Stimulated activated CD8-positive, alpha-beta memory T cell treated with anti-CD3 and anti-CD28 coated beads, Interleukin-12 subunit alpha, Interleukin-12 subunit beta, amount 100 ng/mL, for 1 hour (primary cell): ENCODE measurements at places on chromosomes 7 and 10.
A peak's percentile ranks its signal among the peaks of the same experiment; 100 is the strongest.

- no peak for DNase-seq
Measured at GRCh38 chr7:22858274-22858639, 35.6 kb upstream of the TOMM7 start.

DNA sequence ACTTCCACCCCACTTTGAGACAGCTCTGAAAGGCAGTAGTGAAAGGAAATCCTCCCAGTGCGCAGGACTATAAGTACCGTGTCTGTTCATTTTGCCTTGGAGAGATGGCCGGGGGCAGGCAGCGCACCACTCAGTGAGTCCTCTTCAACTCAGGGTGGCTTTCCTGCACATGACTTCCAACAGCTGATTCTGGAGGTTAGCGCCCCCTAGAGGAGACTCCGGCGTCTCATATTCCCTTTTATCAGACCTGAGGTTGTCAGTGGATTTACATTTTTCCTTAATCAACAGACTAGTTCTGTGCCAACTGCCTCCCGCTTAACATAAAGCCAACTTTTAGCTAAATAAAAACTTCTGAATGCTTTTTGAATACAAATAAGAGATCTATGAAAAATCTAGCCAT is 101.0 kb downstream of the HERPUD2 start:
- DNase-seq = no peak

GRCh38 chr7:50101873-50102272 is 8.8 kb upstream of the ZPBP start:
- DNase-seq = no peak

DNA sequence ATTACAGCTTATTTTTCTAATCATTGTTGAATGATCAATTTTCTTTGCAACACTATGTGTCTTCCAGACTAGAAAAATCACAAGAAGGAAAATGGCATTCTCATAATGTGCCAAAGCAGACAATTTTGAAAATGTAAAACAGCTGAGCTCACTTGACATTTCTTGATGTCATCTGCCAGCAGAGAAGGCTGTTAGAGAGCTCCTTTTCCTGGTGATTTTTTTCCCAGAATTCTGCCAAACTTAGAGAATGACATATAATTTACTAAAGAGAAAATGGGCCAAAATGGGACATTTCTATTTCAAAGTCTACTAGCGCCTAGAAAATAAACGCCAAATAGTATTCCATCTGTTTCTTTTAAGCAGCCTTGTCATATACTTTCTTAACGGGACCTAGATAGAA is 88.9 kb upstream of the CSTF2T start:
- DNase-seq = no peak

DNA sequence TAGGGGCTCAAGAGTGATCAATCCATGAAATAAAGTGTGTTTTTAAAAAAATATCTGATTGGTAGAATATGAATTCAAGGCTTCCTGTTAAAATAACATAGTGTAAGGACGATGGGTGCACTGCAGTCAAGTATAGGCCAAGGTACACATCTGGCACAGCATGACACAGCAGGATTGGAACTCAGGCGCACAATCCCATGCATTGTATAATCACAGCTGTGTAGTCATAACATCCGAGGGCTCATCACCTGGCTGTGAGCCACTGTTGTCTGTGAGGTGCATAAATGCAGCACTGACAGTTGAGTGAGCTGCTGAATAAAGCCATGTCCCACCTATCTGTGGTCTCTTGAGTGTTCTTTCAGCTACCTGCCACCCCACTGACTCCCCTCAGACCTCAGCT is 142.3 kb upstream of the HPS1 start:
- DNase-seq = no peak

DNA sequence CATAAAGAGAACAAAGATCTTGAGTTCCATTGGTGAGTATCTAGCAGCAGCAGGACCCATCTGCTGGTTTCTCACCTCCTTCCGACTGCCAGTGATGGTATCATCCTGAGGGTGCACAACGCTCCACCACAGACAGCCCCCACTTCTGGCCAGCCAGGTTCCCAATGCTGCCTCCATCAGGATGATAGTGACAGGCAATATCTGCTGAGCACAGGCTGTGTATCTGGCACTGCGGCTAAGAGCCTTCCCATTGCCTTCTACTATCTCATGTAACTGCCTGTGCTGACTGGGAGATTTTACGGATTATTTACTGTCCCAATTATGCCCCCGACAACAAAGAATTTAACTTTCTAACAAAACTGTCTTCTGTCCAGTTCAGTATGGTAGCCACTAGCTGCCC is 352.4 kb upstream of the AOAH start:
- DNase-seq = no peak

GRCh38 chr7:101555269-101555920 is 73.7 kb downstream of the MYL10 start:
- no peak for DNase-seq

- DNase-seq = no peak
Measured at GRCh38 chr7:2452643-2453270, 23.4 kb downstream of the GRIFIN start.

DNA sequence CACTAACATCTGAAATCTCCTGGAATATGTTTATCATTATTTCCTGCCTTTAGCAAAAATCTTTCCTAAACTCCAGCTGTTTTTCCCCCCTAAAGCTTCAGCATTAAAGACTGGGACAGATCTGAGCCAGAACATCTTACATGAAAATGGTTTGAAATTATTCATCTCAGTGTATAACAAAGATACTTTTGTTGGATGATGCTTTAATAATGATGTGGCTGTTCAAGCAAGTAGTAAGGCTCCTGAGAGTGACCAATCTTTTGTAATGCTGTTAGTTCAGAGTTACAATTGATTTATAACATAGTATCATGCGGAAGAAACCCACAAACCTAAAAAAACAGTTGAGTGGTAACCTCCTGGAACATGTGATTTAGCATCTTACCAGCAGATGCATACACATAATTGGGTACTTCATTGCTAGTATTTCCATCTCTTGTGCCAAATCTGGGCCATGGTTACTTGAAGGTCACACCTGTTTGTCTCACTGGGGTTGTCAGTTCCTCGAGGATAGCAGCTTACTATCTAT is 1.5 kb downstream of the BZW2 start:
- no peak for DNase-seq

- DNase-seq = no peak
Measured at GRCh38 chr10:83667594-83667993, 471.7 kb upstream of the GHITM start.

GRCh38 chr10:43765516-43765915 is 116.8 kb upstream of the ZNF32 start:
- DNase-seq = no peak

GRCh38 chr7:123070702-123071286 is 75.3 kb upstream of the TAS2R16 start:
- DNase-seq = no peak

- DNase-seq = no peak
Measured at GRCh38 chr10:131961047-131961776, 20.5 kb downstream of the BNIP3 start.

DNA sequence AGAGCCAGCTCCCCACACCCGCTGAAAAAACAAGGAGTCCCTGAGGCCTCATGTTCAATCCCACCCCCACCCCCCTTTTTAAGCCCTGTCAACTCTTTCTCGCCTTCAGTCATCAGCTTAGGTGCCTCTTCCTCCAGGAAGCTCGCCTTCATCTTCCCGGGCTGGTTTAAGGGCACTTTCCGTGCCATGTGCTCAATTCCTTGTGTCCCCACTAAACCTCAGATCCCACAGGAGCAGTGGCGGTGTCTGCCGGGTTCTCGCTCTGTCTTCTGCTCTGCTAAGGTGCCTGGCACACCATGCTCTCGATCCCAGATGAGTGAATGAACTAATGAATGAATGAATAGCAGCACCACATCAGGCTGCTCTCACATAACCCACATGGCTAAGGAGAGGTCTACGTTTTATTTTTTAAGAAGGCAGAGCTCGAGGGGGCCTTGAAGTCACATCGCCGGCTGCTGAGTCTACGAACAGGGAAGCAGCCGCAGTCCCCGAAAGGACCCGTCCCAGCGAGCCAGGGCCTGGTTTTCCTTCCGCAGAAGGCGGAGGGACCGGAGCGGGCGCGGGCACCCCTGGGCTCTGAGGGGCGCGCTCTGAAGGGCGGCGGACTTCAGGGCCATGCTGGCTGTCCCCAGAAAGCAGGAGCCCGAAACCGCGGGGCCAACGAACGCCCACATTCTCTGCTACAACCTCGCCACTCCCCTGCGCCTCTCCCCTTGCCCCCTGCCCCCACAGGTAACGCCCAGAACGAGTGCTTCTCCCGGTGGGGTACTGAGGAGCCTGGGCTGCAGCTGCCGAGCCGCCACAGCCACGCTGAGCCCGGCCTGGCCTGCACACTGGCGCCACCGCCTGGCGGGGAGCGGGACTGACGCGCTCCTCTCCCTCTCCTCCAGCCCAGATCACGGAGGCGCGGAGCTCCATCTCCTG is 73.4 kb upstream of the KCNMA1 start:
- peak; percentile 41 for DNase-seq

DNA sequence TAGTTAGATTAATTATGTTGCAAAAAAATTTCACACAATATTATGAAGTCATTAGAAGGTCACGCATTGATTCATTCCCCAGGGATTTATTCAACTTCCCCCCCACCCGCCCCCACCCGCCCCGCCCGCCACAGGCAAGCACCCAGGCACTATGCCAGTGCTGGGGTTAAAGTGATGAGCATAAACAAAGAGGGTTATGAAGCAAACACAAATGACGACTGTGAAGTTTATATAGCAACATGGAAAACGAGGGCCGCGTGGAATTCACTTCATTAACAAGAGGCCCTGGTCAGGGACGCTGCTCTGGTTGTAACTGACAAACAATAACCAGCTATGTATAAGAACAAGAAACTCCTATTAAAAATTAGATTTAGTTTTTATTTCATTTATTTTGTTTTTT is 656.5 kb upstream of the COBL start:
- DNase-seq = no peak

DNA sequence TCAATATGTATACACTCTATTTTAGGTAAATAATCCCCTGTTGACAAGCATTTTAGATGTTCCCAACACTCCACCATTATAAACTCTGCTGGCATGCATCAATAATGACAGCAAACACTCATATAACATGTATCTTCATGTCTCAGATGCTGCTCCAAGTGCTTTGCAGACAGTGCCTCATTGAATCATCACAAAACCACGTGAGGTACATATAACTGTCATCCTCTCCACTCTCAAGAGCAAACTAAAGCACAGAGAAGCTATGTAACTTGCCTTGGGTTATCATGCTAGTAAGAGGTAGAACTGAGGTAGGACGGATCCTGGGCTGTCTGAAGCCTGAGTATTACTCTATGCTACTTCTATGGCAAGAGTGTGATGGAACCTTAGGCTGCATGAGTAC is 72.5 kb upstream of the GSDME start:
- no peak for DNase-seq

- DNase-seq = no peak
Measured at GRCh38 chr10:80451132-80451531, 3.0 kb upstream of the TSPAN14 start.

DNA sequence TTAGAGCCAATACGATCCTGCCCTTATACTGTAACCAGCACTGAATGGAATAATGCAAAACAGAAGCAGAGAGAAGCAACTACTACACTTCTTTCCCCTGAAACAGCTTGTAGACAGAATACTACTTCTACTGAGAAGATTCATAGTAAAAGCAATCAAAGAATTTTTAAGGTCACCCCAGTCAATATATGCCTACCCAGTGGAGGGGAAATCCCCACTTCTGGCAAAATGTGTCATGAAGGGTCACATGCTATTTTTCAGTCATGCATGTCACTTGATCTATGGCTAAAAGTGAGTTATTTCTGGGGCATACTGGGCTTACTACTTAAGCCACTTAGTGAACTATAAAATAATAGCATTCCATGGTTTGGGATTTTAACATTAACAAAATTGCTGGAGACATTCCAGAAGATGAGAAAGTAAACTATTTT is 25.6 kb downstream of the IRF5 start:
- no peak for DNase-seq

DNA sequence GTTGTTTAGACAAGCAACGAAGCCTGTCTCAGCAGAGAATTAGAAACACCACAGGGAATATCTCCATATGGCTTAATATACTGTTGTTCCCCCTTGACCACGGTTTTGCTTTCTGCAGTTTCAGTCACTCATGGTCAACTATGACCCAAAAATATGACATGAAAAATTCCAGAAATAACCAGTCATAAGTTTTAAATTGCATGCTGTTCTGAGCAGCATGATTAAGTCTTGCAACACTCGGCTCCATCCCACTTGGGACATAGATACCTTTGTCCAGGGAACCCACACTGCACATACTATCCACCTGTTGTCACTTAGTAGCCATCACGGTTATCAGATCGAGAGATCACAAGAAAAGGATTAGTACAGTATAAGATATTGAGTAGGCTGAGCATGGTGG is 60.7 kb upstream of the FOXK1 start:
- no peak for DNase-seq

- DNase-seq = no peak
Measured at GRCh38 chr7:82778021-82778420, 334.4 kb upstream of the CACNA2D1 start.

DNA sequence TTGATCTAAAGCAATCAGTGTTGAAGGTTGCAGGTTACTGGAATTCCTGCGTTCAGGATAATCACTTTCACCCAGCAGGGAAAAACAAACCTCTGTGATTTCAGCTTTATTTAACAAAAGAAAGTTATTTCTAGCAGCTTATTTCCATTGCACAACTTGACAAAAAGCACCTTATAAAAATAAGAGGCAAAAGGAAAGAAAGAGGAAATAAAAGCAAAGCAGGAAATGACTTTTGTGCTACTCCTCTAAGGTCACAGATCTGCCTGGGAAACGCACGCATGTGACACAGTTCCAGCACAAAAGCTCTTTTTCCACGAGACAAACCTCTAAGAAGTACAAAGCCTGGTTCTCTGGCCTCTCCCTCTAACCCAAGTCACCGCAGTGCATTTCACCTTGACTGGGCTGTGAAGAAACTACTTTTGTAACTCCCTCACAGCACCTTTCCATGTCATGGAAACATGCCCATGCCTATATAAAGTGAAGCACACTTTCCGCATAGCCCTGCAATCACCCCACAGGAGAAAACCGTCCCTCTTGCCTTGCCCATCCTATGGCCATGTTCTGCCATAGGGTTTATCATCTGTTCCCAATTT is 870 bp downstream of the ANK3 start:
- DNase-seq = no peak

DNA sequence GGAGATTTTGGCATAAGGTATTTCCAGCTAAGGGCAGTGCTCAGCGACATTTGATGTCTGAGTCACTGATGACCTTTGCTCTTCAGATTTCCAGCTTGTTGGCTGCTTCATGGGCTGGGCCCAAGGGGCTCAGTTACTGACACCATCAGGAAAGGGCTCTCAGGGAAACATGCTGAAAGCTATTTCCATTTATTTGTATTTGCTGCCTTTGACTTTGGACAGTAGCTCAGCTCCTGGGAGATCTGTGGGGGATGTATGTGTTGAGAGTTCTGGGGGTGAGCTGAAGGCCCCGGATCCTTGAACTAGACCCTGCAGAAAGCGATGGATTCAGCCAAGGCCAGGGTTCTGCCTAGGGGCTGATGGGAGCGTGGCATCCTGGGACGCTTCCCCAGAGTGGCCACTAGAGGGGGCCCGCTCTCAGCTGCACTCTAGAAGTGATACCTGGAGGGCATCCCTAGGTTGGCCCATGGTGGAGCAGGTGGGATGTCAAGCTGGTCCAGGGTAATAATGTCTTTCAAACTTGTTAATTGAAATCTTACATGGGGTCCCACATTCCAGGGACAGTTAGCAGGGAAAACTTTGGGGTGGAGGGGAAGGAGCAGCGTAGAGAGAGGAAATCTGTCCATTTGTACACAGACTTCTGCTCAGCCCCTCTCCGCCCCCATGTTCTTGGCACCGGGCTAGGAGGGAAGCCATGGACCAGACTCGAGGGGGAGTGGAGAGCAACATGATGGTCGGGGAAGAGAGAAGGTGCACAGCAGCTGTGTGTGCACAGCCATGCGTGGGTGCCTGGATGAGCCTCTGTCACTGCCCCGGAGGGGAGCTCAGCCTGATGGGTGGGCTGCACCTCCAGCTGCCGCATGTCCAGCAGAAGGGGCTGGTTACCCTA is 3.0 kb upstream of the BTBD16 start:
- DNase-seq = peak; percentile 37
